ENCODE measurements at places on chromosomes 5 and 9. TPM values are rescaled to one million over a fixed set of nuclear protein-coding genes. Genes with fewer than 3 reads are reported as not detected.

FAM81B gene
- not detected for total RNA-seq

DPYSL3 gene
- not detected for total RNA-seq

GLRA1 gene
- not detected for total RNA-seq

MAMDC2 gene
- 0.07 TPM for total RNA-seq

WDR31 gene
- 0.82 TPM for total RNA-seq

TARS1 gene
- total RNA-seq: 49.0 TPM

SEC61B gene
- 84.9 TPM for total RNA-seq

TMEM38B gene
- 9.4 TPM for total RNA-seq

ANKRD31 gene
- total RNA-seq: 0.37 TPM

ARHGEF39 gene
- total RNA-seq: 1.6 TPM
